ENCODE measurements at places on chromosomes 5 and 9.

DNA sequence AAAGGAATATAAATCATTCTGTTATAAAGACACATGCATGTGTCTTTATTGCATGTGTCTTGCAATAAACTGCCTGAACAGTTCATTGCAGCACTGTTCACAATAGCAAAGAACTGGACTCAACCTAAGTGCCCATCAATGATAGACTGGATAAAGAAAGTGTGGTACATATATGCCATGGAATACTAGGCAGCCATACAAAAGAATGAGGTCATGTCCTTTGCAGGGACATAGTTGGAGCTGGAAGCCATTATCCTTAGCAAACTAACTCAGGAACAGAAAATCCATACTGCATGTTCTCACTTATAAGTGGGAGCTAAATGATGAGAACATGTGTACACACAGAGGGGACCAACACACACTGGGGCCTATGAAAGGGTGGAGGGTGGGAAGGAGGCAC is 63.7 kb upstream of the CHD1 start:
- no peak for DNase-seq

GRCh38 chr5:135373736-135374515 is 25.1 kb downstream of the MACROH2A1 start:
- DNase-seq = no peak

- no peak for DNase-seq
These were observed 28.1 kb downstream of the ARHGAP26 start for GRCh38 chr5:142798099-142798770.

GRCh38 chr9:132982458-132982857 is 4.0 kb downstream of the GFI1B start:
- no peak for DNase-seq

GRCh38 chr5:135462304-135462703 is 10.2 kb upstream of the TIFAB start:
- no peak for DNase-seq

DNA sequence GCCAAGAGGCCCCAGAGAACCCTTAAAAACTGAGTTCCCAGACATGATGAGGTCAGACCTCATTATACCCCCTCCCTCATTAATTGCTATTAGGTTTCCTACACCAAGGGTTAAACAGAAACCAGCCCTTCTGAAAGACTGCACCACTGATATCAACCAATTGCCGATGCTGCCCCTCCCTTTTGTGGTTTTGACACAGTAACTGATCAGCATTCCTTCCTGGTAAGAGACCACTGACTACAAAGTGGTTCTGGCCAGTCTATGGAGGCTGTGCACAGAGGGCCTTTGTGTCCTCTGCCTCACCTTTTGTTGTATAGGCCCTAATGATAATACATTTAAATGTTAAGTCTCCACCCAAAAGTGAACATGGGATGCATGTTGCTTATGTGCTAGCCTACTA is 201.5 kb downstream of the FRMD3 start:
- DNase-seq = no peak

DNA sequence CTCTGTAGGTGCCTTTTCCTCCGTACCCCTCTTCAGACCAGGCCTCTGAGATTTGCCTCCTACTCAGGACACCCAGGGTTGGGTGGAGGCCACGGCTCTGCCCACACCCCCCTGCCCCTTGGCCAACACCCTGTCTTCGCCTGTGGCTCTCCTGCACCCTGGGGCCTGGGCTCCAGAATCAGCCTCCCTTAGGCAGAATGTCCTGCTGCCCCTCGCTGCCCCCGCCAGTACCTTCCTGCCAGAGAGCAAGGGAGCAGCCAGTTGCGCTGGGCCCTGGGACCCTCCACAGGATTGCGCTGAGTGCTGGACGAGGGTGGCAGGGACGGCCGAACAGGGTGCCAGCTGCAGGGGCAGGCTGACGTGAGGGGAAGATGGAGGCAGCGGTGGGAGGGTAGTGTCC is 53.5 kb downstream of the COL5A1 start:
- DNase-seq = no peak

DNA sequence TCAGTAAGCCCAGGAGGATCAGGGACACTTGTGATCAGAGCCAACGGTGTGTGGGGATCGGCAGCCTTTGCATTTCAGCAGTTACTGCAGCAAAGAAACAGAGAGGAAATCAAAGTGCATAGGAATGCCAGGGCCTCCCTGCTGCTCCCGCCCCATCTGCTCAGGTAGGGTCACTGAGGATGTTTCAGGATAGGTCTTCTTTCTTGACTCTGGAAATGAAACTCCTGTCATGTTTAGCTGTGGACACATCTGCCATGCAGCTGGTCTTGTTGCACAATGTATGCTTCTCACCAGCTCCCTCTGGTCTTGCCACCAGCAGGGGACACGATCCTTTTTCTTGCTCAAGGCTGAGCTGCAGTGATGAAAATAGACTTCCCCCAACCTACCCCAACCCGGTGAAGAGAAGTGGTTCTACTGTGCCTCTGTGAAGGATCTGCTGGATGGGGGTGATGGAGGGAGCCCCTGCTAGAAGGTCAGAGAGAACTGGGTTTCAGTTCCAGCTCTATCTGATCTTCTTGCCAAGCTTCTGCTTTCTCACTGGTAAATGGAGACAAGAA is 185.2 kb upstream of the KLF4 start:
- no peak for DNase-seq

GRCh38 chr9:106976772-106977171 is 113.8 kb downstream of the ZNF462 start:
- no peak for DNase-seq

DNA sequence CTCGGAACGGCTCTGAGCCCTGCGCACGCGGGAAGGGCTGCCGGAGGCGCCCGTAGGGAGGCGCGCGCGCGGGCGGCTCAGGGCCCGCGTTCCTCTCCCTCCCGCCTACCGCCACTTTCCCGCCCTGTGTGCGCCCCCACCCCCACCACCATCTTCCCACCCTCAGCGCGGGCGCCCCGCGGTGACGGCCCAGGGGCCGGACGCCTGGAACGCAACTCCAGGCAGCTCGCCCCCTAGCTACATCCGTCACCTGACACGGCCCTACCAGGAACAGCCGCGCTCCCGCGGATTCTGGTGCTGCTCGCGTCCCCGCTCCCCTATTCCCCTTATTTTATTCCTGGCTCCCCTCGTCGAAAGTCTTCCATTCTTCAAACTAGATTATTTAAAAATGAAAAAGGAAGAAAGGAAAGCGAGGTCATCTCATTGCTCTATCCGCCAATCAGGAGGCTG is at the start of gene CDKN2B-AS1:
CDKN2B-AS1 (plus strand) TSS at position 236 of the 450 bp plus-strand sequence.
- peak; percentile 87 for DNase-seq

DNA sequence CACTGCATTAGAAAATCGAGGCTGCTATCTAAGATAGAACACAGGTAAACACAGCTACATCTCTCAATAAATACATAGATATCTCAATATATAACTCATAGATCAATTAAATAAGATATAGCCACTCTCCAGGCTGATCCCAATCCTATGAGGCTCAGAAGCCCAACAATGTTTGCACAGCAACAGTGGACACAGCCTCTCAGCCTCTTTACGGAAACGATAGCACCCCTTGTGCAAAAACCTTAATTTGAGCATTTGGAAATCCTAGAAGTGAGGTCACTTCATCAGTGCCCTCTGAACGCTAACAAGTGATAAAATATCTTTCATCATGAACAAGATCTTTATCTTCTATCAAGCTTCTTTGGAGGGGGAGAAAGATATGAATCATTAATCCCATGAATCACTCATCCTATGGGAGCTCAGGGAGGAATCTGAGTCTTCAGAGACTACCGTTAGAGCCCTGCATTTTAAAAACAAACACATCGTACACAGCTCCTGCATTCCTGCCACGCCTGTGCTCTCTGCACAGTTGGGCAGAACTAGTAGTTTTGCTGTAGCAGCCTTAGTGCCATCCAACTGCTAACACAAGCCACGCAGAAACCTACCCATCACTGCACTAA is 71.4 kb downstream of the MED27 start:
- no peak for DNase-seq

- DNase-seq = no peak
These were observed 633.8 kb downstream of the SEMA5A start for GRCh38 chr5:8912106-8912505.
